ENCODE measurements at places on chromosomes 5 and 9.

GRCh38 chr5:112709416-112709815 is 28.3 kb upstream of the APC start:
- DNase-seq: no peak

- DNase-seq: no peak
Observed at GRCh38 chr9:75414371-75415160, 326.3 kb downstream of the OSTF1 start.

GRCh38 chr9:106752581-106752980 is 110.4 kb upstream of the ZNF462 start:
- no peak for DNase-seq

GRCh38 chr5:144035046-144035740 is 135.3 kb downstream of the YIPF5 start:
- no peak for DNase-seq

DNA sequence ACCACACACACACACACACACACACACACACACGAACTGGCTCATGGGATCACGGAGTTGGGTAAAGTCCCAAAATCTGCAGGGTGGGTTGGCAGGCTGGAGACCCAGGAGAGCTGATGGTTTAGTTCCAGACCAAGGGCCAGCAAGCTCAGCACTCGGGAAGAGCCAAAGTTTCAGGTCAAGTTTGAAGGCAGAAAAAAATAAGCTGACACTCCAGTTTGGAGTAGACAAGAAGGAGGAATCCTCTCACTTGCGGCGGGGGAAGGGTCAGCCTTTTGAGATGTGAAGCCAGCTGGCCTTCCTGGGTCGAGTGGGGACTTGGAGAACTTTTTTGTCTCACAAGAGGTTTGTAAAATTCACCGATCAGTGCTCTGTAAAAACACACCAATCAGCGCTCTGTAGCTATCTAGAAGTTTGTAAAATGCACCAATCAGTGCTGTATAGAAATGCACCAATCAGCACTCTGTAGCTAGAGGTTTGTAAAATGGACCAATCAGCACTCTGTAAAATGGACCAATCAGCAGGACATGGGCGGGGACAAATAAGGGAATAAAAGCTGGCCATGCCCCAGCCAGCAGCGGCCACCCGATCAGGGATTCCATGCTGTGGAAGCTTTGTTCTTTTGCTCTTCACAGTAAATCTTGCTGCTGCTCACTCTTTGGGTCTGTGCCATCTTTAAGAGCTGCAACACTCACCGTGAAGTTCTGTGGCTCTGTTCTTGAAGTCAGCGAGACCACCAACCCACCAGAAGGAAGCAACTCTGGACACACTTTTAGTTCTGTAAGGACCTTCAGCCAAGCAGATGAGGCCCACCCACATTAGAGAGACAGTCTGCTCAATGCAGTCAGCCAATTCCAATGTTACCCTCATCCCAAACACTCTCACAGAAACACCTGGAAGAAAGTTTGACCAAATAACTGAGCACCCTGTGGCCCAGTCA is 37.8 kb upstream of the UNC5A start:
- DNase-seq: no peak

DNA sequence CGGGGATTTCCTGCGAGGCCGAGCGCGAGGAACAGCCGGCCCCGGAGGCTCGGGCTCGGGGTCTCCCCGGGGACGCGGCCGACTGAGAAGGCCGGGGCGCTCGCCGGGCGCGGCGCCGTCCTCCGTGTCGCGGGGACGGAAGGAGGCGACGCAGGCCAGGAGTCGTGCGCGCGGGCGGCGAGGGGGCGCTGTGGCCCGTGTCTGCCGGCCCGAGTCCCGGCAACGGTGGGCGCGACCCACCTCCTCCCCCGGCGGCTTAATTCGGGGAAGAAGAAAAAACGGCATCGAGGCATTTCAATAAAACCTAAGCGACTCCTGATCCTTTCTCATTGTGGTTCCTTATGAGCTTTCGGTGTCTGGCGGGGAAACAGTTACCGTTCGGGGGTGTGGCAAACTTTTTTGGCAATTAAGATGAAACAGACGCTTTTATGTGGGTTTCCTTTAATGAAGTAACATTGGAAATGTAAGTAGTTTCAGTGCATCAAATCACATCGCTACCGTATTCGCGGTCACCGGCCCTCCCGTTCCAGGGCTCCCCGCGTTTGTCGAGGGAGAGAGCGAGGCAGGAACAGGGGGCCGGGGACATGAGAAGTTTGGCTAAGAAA is 3.7 kb upstream of the IRX2 start:
- DNase-seq: no peak

DNA sequence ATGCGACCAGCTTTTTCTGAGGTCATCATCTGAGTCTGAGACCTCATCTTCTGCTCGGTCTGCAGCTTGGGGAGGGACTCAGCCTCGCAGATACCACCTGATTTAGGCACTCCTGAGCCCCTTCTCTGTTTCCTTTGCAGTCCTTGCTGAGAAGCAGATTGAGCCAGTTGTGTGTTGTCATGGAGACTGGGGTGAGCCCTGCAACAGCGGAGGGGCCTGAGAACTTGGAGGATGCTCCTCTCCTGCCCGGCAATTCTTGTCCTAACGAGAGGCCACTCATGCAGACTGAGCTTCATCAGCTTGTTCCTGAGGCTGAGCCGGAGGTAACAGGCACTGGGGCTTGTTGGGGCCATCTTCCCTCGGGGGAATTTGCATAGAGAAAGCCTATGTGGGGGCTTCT is 19.2 kb downstream of the TEX53 start:
- no peak for DNase-seq

GRCh38 chr9:109880276-109881169 is 100.5 kb downstream of the PALM2AKAP2 start:
- DNase-seq: peak; percentile 32

DNA sequence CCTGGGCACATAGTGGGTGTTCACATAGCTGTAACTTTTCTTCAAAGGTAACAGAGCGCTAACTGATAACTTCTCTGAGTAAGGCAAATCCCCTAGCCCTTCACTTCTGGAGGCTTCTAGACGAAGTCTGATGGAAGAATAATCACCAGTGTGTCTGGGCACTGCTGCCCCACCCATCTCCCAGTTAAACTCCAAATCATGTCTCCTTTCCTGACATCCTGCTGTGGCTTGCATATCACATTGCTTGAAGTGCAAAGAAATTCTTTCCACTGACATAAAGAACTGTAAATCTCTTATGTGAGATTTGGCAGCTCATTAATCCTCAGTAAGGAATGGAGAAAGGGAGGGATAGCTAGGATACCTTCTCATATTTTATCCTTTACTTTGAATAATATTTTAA is 74.6 kb downstream of the MARCHF11 start:
- no peak for DNase-seq

DNA sequence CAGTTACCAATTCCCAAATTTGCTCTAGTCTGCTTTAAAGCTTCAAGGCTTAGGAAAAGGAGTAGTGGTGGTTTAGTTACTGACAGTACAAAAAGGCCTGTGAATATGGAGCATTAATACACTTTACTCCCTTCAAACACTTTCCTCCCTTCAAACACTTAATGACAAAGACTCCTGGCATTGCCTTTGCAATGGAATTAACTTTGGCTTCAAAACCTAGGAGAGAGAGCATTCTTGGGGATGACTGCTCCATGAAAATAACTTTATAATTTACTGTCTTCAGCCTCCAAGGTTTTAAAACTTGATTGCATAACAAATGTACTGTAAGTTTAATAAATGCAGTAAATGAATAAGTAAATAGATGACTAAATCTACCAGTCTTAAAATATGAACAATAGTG is 185.6 kb downstream of the TRPM3 start:
- no peak for DNase-seq

DNA sequence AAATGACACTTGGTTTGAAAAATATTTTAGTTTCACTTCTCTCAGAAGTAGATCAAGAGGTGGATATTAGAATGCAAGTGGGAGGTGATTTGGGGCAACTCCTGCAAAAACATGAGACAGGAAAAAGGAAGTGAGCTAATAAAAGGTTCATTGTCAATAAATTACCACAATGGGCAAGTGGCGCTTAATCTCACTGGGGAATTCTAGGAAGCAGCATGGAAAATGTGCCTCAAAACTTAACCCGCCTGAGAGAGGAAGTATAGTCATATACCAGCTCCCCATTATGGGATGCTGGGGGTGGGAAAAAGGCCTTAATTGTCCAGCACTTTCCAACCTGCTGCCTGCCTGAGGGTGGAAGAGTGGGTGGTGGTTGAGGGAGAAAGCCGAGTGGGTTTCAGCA is 204.1 kb downstream of the ELAVL2 start:
- DNase-seq: no peak

DNA sequence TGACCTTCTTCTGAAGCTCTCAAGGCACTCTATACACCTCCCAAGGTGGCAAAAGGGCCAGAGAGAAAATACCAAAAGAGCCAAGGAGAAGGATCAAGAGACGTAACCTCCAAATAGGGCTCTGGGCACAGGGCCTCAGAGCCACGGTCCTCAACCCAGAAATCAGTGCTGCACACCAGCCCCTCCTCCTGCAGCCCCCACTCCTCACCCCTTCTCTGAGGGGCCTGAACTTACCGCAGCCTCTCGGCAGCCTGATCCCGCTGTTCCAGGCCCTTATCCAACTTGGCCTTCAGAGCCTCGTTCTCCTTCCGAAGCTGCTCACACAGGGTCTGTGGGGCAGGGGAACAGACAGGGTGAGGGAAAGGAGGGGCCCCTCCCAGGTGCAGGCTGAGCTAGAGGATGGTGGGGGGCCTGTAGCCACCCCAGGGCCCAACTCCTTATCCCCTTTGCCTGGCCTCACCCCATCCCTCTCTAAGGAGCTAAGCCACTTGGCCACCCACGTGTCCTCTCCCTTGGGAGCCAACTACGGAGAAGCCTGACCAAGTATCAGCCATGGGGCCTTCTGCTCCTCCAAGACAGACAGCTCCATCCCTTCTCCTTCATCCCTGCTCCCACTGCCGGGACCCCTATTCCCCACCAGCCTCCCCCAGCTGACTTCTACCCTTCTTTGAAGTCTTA is 28.8 kb downstream of the TNIP1 start:
- DNase-seq: no peak

GRCh38 chr9:70998962-70999361 is 122.5 kb downstream of the TRPM3 start:
- DNase-seq: no peak

- DNase-seq: no peak
Observed at GRCh38 chr5:81948349-81948748, 23.5 kb upstream of the ATG10 start.

DNA sequence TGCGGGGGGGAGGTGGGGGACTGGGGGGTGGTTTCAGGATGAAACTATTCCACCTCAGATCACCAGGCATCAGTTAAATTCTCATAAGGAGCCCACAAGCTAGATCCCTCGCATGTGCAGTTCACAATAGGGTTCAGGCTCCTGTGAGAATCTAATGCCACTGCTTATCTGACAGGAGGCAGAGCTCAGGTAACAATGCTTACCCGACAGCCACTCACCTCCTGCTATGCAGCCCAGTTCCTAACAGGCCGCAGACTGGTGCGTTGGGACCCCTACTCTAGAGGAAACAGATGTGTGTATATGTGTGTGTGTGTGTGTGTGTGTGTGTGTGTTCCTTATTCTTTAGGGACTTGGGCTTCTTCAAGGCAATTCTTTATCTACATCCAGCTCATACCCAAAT is 352.3 kb upstream of the CCNH start:
- no peak for DNase-seq

DNA sequence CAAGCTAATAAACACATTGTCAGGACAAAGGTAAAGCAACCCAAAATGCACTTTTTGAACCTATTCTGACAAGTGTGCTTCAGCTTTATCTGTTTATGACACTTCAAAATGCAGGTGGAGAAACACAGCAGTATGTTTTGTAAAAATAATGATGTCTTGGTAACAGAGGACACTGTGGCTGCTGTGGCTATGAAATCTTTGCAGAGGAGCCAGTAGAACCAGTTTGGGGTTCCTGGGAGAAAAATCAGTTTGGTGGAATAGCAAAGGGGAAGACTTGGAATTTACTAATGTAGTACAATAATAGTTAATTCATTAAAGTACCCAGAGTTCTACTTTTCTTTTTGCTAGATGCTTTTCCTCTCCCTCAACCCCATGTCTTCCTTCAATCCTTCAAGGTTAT is 40.6 kb downstream of the SIL1 start:
- no peak for DNase-seq

GRCh38 chr9:38338342-38339018 is 54.0 kb upstream of the ALDH1B1 start:
- DNase-seq: no peak

DNA sequence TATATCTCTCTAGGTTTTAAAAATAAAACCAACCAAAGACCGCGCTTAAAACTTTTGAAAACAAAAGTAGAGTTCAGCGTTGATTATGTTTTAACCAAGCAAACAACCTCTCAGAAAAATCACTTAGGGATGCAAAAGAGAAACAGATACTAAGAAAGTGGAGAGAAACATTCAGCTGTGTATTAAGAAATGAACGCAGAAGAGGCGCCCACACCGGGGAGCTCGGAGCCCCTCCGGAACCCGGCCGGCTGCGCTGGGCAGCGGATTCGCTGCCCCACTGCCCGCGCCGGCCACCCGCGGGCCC is 1.4 kb downstream of the PITX1 start:
- no peak for DNase-seq

DNA sequence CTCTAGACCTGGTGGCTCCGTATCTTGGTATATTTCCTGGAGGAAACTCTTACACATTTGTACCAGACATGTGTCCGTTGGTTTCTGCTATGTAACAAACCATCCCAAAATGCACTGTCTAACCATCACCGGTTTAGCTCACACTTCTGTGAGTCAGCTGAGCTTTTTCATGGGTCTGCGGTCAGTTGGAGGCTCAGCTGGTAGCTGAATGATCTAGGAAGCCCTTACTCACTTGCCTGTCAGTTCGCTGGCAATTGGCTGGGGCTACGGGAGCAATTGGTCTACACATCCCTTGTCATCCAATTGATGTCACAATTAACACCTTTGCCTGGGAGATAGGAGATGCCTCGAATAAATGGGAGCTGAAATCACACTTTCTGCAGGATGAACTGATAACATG is 11.6 kb upstream of the WHRN start:
- DNase-seq: no peak

DNA sequence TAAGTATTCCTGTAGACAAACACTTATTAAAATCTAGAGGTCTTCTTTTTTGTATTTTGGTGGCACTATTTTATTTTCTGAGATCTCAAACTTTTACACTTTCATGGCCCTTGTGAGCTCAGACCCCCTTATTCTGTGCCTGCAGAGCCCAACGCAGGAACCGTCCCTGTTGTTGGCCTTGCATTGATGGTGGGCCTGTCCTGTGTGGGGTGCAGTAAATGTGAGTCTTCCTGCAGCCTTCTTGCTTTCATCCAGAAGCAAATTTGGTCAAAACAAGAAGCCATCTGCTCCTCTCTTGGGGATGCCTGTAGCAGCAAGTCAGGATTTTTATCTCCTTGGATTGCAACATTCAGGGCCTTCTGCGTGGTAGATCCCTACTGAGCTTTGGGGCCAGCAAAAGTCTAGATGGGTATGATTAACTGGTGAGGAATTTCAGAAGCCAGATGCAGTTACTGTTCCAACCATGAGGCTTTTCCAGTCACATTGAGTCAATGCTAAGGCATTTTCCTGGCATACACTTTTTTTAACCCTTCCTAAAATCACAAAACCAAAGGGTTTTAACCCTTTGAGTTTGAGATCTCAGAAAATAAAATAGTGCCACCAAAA is 31.7 kb downstream of the BASP1 start:
- no peak for DNase-seq
